Inflammatory macrophage treated with lipopolysaccharide for 4 hours (primary cell): ENCODE measurements at places on chromosomes 6 and 20.

- no peak for DNase-seq
Observed at GRCh38 chr6:42269974-42270510, 52.4 kb upstream of the MRPS10 start.

GRCh38 chr6:33390767-33391277, 801 bp upstream of the KIFC1 start:
- no peak for DNase-seq

- DNase-seq, result peak; percentile 76
Observed at GRCh38 chr20:35992713-35993335, 24.4 kb downstream of the CNBD2 start.

- DNase-seq, result no peak
Observed at GRCh38 chr20:53581444-53582250, 12.0 kb downstream of the ZNF217 start.

DNA sequence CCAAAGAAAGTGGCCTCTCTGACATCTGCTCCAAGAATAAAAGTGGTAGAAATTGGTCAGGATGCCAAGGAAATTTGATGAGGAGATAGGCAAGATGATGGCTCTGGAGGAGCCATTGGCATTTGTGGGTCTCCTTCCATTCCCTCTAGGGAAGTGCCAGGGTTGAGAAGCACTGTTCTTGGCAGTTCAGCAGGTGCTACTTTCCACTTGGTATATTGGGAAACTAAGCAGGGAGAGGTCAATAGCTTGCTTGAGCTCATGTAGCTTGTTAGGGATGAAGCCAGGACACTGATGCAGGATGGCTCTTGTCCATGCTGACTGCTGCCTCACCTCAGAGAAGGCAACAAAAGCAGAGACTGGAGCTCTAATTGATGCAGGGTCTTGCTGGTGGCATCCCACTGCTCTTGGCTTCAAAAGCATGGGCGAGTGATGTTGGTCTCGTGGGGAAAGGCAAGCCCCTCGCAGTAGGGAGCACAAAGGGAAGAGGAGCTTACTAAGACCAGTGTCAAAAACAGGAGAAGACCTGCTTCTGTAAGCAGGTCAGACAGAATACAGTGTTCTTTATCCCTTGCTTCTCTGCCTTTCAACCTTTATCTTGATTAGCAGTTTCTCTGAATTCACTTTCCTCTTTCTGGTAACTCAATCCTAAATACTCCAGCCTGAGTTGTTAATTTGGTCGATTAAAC, 73.1 kb upstream of the RIPOR2 start:
- DNase-seq, result no peak

DNA sequence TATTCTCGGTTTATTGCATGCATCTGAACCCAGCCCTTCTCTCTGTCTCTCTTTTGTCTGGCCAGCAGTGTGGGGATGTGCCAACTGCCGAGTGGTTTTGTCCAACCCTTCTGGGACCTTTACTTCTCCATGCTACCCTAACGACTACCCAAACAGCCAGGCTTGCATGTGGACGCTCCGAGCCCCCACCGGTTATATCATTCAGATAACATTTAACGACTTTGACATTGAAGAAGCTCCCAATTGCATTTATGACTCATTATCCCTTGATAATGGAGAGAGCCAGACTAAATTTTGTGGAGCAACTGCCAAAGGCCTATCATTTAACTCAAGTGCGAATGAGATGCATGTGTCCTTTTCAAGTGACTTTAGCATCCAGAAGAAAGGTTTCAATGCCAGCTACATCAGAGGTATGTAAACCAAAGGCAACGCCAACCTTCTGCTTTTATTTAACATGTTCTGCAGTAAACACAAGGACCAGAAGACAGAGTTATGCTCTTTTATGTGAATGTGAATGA, 65.8 kb downstream of the ADGRG6 start:
- no peak for DNase-seq

DNA sequence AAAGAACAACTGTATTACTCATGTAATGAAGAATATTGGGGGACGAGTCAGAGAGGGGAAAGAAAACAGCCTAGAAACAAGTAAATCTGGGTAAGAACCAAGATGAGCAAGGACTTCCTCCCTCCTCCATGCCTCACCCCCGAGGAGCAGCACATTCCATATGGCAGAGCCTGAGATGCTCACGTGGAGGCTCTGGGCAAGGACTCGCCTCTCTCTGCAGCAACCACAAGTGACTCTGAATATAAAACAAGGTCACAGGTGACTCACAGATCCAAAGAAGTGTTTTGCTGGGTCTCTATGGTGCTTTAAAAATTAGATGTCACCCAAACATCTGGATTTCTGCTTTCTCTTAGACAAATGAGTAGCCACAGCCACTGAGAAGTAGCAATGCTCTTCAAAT, 453.0 kb upstream of the SULF2 start:
- DNase-seq, result no peak

DNA sequence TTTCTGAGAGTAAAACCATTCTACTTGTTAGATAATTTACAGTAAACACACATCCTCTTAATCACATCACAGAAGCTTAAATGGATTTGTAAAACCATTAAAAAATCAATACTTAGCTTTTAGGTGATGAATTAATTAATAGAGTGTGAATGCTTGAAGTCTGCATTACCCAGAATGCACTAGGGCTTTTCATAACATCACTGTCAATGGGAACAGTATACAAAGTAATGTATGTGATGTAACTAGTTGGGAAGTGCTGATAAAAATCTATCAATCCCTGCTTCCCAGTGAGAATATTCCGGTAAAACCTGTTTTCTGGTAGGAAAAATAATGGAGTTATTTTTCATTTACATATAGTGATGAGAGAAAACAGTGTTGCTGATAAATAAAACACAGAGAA, 23.1 kb upstream of the HDGFL1 start:
- no peak for DNase-seq

DNA sequence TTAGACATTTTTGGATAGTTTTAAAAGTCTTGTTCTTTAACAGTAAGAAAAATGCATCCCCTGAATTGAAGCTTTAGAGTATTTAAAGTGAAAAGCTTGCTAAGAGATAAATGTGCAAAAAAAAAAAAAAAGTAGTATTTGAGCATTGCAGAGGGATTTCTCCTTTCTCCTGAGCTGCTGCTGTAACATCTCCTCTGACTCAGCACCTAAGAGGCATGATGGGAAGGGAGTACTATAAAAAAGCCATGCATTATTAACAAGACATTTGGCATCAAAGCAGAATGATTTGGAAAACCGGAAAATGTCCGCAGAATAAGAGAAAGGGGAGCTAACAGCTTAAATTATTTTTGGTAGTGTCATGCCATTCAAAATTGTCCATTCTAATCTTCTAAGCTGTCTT, 27.9 kb downstream of the B4GALT5 start:
- peak; percentile 51 for DNase-seq

DNA sequence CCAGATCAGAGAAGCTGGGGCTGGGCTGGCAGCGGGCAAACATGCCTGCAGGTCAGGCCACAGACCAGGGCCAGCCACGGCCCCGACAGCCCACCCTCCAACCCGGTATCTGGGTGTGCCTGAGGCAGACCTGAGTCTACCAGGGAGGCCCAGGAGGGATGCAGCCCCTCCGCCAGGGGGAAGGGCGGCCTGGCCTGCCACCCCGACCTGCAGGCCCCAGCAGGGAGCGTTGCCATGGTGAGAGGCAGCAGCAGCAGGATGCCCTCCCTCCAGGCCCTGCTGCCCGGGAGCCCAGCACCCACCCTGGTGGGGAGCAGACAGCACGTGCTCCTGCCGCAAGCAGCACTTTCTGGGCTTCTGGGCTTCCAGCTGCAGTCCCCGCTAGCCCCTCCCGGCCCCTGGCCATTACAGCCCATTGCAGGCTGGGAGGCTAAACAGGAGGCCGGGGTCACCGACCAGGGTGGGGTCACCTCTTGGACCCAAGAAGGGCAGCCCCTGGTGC, 3.8 kb upstream of the EEF1A2 start:
- no peak for DNase-seq

DNA sequence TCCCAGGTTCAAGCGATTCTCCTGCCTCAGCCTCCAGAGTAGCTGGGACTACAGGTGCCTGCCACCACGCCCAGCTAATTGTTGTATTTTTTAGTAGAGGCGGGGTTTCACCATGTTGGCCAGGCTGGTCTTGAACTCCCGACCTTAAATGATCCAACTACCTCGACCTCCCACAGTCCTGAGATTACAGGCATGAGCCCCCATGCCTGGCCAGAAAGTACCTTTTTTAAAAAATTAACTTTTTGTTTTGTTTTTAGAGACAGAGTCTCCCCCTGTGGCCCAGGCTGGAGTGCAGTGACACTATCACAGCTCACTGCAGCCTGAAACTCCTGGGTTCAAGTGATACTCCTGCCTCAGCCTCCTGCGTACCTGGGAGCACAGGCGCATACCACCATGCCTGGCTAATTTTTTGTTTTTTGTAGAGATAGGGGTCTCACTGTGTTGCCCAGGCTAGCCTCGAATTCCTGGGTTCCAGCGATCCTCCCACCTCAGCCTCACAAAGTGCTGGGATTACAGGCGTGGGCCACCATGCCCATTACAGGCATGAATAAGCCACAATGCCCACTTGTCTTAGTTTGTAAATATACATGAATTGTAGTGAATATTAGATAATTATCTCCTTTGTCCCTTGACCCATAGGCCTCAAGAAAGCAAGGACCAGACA, 17.4 kb upstream of the EEF1A1 start:
- no peak for DNase-seq

- DNase-seq, result peak; percentile 65
Observed at GRCh38 chr20:24994470-24995368, 2.2 kb upstream of the APMAP start.

DNA sequence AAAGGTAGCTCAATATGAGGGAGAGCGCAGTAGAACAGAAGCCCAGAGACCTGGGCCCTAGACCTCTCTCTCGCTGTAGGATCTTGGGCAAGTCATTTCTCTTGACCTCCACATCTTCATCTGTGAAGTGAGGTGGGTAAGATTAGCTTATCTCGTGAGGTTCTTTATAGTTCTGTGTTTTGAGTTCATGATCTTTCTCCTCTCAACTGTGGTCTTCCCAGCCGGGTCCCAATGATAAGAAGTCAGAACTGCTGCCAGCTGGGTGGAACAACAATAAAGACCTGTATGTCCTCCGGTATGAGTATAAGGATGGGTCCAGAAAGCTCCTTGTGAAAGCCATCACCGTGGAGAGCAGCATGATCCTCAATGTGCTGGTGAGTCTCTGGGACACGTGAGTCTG, 6.9 kb downstream of the PSMF1 start:
- DNase-seq, result no peak

GRCh38 chr20:40592941-40593340, 96.1 kb downstream of the MAFB start:
- peak; percentile 88 for DNase-seq

GRCh38 chr6:83311231-83311630, 118.1 kb downstream of the RWDD2A start:
- no peak for DNase-seq

DNA sequence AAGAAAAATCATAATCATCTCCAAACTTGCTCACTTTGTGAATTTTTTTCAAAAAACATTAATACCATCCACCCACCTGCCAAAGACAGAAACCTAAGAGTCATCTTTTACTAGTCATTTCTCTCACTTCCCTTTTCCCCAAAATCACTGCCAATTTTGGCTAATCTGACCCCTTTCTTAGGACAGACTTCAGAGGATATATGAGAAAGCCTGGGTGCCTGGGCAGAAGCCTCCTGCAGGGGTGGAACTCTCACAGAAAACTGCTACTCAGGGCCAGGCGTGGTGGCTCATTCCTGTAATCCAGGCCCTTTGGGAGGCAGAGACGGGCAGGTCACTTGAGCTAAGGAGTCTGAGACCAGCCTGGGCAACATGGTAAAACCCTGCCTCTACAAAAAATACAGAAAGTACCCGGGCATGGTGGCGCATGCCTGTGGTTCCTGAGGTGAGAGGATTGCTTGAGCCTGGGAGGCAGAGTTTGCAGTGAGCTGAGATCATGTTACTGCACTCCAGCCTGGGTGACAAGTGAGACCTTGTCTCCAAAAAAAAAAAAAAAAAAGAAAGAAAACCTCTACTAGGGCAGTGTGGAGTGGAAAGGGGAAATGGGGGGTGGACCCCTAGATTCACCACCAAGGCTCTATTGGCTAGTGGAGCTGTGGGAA, 3.8 kb downstream of the DEK start:
- peak; percentile 94 for DNase-seq

DNA sequence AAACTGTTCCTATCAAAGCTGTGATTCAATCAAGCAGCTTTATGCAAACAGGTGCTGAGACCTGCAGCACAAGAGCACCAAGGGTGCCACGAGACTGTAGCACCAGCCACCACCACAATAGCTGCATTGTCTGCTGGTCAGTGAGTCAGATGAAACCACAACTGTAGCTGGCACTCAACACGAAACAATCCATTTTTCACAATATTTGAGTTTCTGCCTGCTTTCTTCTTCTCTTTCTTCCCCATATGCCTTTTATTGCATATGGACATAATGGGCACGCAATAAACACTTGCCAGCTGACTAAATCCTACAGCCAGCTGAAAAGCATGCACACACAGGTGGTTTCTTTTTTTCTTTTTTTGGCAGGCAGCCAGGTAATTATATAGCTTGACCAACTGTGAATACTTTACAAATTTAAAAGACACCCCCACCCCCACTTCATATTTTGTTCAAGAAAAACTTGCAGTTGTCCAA, 16.6 kb downstream of the SLC2A12 start:
- peak; percentile 61 for DNase-seq

DNA sequence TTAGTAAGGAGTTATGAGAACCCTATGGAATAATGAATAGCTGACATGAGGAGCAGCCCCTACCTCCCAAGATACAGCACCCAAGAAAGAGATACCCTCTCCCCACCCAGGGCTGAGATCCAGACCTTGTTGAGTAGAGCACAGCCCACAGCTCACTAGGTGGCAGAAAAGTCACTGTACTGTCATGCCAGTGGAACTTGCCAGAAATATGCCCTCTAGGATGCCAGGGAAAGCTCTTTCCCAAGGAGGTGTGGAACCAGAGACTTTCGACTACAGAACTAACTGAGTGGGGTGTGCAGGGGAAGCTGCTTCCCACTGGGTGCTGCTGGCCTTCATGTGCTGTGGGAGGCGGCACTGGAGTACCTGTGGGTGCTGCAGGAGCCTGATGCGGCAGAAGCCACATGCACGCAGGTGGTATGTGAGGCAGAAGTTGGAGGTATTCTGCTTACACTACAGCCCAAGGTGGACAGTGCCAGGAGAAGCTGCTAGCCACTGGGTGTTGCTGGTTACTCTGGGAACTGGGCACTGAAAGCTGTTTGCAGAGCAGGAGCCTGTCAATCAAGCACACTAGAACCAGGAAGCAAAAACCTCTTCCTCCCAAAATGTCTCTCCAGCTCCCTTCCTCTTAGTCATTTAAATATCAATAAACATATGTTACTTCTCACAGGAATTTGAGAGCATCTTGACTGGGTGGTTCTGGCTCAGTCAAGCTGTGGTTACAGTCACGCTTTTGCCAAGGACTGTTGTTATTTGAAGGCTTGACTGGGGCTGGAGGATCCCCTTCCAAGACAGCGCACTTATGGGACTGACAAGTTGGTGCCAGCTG, 17.8 kb downstream of the ARMC12 start:
- no peak for DNase-seq
